Choroid plexus epithelial cell (primary cell): ENCODE measurements at places on chromosomes 7 and 10.

DNA sequence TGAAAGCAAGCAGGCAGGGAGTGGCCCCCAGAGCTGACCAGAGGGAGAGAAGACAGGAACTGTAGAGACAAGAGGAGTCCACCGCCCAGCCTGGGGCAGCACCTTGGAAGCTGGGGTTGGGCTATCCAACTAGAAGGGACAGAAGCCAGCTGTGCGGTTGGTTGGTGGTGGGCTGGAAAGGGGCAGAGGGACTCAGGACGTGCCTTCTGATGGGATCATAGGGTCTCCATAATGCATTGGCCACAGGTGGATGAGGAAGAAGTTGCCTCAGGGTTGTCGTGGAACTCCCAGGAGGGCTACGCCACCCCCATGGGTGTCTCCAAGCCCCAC lies 114.0 kb upstream of the RET start:
- DNase-seq: no peak

GRCh38 chr10:306675-307185 lies 171.5 kb downstream of the ZMYND11 start:
- DNase-seq: no peak

DNA sequence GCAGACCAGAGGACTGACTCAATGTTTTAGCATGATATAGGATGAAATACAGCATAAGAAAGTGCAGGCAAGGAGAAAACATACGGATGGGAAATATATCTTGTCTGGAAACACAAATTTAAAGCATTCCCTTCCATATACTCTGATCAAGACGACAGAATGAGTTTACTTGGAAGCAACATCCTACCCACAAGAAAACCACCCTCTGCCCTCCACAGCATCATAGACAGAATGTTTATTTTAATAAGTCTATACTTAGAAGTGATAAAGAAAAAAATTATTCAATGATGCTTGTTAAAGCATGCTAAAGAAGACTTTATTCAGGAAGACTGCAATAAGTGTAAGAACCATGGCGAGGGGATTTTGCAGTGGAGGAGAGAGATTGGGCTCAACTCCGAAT lies 32.4 kb upstream of the HIBADH start:
- no peak for DNase-seq

DNA sequence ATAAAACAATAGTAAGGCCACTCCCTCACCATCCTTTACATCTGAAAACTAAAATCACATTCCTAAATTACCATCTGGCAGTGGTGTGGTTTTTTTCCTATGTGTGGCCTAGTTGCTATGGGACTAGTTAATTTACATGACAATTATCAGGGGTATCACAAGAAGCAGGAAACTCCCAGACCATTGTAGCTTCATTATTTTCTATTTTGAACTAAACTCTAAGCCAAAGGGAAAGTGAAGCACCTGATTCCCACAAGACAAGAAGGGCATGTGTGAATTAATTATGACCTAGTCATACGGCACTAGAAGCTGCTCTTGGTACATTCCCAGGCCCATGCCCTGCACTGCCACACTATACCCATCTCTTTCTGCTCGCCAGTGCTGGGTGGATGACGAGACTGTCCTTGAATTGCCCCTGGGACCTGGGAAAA lies 103.4 kb downstream of the ATXN7L1 start:
- no peak for DNase-seq

- no peak for DNase-seq
Observed at GRCh38 chr10:93980486-93980885, 13.2 kb upstream of the PLCE1 start.

- peak; percentile 72 for DNase-seq
Observed at GRCh38 chr7:128164061-128164954, 76.8 kb upstream of the LEP start.

GRCh38 chr10:57696641-57697040 lies 571.1 kb downstream of the IPMK start:
- peak; percentile 96 for DNase-seq

DNA sequence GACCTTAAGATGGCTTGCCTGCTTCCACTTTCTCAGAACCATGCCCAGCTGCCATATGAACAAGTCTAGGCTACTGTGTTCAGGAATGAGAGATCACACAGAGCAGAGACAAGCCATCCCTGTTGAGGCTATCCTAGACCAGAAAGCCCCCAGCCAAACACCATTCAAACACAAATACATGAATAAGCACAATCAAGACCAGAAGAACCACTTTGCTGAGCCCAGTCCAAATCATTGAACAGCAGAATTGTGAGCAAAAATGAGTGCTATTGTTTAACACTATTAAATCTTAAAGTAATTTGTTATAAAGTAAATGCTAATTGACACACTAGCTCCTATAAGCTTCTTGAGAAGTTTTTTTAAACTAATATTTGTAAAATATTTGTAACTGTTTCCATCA lies 79.0 kb upstream of the LYZL1 start:
- no peak for DNase-seq

DNA sequence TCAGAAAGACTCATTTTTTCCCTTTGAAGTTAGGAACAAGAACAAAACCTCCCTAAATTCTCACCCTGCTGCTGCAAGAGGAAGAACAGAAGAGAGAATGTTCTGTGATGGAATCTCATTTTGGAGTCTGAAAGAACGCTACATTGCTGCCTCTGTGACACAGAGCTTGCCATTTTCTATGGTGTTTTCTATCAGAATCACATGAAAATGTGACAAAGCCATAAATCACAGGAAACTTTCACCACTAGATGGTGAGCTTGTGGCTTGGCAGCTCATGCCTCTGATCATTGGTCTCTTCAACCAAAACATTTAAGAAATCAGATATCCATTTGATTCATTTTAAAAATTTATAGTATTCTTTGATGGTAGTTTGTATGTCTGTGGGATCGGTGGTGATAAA lies 82.9 kb downstream of the CADPS2 start:
- peak; percentile 78 for DNase-seq

DNA sequence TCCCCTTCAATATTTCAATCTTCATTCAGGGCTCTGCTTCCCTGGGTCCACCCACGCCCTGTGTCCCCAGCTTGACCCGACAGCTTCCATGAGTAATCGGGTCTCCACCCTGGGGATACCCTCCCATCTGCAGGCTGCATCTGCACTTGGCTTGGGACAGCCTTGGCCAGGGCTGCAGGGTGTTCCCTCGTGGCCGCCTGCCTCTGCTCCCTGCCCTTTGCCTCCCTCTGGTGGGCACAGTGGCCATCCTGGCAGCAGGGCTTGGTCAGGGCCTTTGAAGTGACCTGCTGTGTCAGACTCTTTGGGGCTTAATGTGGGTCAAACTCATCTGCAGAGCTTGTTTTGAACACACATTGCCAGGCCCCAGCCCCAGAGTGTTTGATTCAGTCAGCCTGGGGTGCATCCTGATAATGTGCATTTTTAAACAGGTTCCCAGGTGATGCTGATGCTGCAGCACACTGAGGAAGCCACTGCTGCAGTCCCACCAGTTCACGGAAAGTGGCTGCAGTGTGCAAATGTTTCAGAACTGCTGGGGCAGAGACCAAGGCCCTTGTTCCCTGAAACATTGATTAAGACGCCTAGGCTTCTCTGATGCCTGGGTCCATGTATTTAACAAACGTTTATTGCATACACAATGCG lies 80.7 kb upstream of the SEC61G start:
- peak; percentile 61 for DNase-seq

DNA sequence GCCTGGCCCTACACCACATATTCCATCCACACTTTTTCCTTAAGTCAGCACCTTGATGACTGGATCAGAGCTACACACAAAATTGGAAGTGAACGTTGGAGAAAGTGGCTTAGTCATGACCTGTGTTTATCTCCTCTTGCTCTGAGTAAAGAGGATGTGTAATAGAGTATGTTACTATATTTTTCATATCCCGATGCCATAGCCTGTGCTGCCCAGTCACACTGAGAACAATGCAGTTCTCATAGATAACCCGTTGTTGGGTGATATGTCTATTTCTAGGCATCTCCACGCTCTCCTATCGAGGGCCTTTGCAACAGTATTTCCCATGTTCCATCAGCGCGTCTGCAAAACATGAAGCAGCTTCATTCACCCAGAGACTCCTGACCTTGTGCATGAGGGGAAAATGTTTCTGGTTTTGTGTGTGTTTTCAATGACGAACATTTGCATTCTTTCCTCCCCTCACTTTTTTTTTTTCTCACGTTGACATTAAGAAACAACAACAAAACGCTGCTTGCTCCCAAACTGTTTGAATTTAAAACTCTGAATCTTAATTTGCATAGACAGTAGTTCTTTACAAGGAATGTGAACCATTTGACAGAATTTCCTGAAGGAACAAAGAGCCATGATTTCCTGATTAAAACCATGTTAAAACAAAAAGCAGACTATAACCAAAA lies 43.4 kb downstream of the GRK5 start:
- DNase-seq: peak; percentile 96

DNA sequence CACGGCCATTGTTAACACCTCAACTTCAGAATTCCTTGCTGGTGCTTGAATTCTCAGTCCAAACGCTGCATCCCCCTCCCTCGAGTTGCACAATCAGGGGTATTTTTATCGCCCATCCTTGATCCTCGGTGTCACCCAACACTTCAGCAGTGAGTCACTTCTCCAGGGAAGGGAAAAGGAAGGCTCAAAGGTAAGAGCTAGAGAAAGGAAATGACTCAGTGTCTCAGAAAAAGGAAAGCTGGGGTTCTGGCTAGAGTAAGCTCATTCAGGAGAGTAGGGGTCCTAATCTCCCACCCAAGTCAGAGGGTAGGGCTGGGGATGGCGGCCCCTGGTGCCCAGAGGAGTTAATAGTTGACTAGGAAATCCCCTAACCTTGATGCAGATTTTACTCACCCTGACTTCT lies 39.8 kb upstream of the TRIM8 start:
- peak; percentile 71 for DNase-seq

DNA sequence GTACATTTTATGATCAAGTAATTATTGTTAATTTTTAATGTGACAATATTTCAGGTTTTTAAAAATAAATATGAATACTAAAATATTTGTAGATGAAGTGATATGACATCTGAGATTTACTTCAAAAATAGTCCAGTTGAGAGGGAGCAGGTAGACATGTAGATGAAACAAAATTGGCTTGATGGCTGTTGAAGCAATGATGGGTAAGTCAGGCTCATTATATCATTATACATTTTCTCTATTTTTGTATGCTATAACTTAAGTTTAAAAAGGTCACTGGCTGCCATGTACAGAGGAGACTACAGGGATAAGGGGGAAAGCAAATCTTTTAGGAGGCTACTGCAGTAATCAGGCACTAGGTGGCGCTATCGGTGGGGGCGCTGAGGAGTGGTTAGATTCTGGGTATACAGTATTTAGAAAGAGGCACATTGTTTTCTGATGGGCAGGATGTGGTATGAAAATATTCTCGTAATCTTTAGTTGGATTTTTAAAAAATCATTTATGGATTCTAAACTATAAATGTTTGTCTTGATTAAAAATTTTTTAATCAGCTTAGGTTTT lies 189.8 kb upstream of the IMMP2L start:
- DNase-seq: peak; percentile 71

GRCh38 chr10:52313256-52313932 lies 687 bp upstream of the DKK1 start:
- peak; percentile 43 for DNase-seq

DNA sequence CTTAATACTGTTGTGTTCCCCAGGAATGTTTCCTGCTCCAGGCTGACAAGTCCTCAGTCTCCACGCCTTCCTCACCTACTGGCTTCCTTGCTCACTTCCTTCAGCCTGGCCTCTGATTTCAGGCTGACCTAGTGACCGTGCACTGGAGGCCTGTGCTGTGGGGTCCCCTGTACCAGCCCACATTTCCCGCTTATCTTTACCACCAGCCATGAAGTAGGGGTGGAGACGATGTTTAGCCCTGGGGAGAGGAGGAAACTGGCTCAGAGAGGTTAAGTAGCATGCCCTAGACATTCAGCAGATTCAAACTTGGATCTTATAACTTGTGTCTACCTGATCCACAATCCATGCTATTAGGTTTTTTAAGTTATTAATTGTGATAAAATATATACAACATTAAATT lies 4.8 kb upstream of the ZNF488 start:
- DNase-seq: no peak

DNA sequence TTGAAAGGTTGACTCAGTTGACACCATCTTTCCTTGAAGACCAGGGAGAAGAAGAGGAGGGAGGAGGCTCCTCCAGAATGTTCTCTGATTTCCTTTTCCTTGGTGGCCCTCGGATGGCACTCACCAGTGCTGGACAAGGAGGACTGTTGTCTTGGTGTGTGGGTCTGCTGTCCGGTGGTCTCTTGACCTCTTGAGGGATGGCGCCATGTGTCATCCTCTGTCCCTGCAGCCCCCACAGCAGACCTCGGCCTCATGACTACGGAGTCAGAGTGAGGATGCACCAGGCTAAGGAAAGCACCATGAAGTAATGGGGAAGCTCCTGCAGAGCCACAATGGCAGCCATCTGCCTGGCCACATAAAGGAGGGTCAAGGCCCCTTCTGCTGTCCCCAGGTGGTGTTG lies 475.0 kb downstream of the GLRX3 start:
- no peak for DNase-seq

- DNase-seq: no peak
Observed at GRCh38 chr10:97157578-97158095, 28.1 kb downstream of the SLIT1 start.

DNA sequence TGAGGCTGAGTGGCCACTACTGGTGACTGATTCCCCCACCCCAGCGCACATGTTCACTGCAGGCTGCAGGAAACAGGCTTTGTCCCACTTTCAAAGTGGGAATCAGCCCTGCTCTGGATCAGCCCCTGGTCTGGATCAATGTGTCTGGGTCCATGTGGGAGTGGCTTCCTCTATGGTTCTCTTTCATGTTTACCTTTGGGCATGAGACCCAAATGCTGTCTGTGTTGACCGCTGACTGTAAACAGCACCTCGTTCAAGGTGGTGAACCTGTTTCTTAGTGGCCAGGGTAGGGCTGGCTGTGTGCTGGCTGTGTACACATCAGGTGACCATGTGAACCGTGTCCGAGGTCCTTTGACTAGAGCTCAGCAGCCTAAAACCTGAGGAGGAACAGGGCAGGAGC lies 121.8 kb downstream of the CAMK1D start:
- DNase-seq: no peak

DNA sequence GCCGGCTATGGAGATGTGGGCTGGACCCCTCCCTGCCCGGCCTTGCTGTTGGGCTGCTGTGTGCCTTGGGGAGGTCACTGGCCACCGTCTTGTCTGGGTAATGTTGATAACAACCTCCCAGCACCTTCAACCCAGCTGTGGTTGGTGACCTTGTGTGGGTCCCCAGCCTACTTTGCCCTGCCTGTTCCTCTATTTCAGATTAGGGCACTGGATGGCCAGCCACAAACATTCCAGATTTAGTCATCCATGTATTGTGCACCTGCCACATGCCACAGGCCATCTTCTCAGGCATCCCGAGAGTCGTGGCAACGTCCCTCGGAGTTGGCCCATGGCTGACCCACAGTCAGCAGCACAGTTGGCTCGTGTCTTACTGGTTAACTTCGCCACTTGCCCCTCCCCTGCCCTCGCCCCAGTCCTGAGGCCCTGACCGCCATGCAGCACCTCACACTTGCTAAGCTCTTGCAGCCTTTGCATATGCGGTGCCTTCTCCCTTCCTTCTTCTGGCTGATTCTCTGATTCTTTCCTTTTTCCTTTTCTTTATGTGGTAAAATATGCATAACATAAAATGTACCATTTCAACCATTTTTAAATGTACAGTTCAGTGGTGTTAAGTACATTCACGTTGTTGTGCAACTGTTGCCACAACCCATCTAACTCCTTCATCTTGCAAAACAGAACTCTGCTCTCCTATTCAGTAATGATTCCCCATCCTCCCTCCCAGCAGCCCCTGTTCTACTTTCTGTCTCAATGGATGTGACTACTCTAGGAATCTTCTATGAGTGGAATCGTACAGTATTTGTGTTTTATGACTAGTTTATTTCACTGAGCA lies 60.6 kb downstream of the PRF1 start:
- no peak for DNase-seq

GRCh38 chr7:55440040-55440690 lies 75.0 kb downstream of the LANCL2 start:
- no peak for DNase-seq
